ENCODE measurements at places on chromosomes 5 and 9.
A peak's percentile ranks its signal among the peaks of the same experiment; 100 is the strongest.

DNA sequence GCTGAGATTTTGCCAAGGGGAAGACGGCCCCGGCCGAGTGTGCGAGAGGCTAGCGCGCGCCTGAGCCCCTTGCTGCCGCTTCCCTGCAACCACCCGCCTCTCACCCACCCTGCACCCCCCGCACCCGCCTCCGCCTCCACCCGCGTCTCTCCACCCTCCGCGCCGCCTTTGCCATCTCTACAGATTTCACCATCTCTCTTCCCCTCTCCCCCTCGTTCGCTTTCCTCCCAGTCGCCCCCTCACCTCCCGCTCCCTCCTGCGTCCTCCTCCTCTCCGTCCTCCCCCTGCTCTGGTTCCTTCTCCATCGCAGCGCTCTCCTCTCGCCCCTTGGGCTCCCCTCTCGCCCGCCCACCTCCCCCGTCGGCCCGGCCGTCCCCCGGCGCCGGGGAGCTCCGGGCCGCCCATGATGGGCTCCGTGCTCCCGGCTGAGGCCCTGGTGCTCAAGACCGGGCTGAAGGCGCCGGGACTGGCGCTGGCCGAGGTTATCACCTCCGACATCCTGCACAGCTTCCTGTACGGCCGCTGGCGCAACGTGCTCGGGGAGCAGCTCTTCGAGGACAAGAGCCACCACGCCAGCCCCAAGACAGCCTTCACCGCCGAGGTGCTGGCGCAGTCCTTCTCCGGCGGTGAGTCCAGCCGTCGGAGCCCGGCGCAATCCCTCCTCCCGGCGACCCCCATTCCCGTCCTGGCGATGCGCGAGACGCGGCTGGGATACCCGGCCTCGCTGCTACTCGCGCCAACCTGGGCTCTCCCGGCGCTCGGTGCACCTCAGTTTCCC lies at the start of gene PRDM12:
PRDM12 (plus strand) TSS at position 344 of the 778 bp plus-strand sequence; CDS start at position 404, 60 bp downstream.
- DNase-seq, result no peak

DNA sequence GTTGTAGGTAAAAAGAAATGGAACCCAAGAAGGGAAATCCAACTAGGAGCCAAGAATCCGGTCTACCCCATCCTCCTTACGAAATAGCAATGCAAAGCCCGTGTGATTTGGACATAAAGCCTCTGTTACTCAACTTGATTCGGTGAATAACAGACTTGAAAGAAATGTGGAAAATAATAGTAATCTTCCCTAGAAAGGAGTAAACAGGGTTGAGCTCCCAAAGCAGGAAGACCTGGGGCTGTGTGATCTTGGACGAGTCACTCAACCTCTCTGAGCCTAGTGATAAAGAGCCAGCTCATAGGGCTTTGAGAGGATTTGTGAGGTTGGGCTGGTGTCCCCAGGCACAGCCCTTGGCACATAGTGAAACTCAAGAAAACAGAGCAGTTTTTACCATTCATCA lies 42.7 kb upstream of the IL17B start:
- no peak for DNase-seq

- DNase-seq, result no peak
These were observed 84.5 kb downstream of the FBXL7 start for GRCh38 chr5:15584528-15584927.

GRCh38 chr5:125476901-125477585 lies 730.6 kb upstream of the ZNF608 start:
- peak; percentile 46 for DNase-seq

- DNase-seq, result peak; percentile 50
These were observed 29.6 kb upstream of the ZNF782 start for GRCh38 chr9:96883922-96884321.

DNA sequence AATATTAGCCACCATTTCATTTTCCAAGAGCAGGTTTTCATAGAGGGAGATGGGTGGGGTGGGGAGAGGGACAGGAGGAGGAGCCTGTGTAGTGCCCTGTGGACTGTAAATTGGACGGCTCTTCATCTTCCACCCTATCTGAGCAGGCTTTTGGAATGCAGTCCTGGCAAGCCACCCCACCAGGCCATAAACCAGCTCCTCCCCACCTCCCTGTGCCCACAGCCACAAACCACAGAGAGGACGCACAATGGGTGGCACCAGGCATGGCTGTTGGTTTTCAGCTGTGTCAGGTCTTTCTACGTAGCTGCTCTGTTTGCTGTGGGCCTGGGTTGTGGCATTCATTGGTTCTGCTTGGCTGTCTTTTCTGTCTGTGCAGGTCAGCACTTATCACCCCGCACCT lies 58.0 kb downstream of the PLAC8L1 start:
- DNase-seq, result peak; percentile 15

DNA sequence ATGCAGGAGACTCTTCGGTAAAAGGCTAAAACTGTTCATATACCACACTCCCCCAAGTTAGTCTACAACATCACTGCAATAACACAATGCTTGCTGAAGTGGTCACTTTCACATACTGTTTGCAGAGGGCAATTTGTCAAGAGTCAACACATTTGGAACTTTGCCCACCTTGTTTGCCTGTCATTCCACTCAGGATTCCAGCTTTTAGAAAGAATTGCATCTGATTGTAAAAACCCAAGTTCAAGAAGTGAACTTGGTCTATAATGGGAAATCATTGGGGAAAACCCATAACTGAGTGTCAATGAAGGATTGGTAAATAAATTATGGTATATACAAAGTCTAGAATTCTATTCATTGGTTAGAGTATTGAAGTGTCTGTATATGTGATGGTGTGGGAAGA lies 120.5 kb downstream of the GADD45G start:
- no peak for DNase-seq

DNA sequence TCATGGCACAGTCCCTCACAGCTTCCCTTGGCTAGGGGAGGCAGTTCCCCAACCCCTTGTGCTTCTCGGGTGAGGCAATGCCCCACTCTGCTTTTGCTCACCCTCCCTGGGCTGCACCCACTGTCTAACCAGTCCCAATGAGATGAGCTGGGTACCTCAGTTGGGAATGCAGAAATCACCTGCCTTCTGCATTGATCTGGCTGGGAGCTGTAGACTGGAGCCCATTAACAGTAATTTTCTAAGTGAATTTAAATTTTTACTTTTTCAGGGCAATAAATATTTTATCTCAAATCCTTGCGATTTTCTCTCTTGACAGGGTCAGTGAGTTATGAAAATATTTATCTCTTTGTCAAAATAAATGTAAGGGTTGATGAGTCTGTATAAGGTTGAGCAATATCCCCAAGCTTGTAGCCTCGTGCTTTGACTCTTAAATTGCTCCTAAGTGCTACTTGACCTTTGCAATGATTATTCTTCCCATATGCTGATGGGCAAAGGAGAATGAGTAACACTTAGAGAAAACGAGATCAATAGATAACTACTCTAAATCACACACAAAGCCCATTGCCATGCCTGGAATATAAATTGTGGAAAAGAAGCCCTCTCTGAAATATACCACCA lies 82.1 kb upstream of the MOCS2 start:
- no peak for DNase-seq

DNA sequence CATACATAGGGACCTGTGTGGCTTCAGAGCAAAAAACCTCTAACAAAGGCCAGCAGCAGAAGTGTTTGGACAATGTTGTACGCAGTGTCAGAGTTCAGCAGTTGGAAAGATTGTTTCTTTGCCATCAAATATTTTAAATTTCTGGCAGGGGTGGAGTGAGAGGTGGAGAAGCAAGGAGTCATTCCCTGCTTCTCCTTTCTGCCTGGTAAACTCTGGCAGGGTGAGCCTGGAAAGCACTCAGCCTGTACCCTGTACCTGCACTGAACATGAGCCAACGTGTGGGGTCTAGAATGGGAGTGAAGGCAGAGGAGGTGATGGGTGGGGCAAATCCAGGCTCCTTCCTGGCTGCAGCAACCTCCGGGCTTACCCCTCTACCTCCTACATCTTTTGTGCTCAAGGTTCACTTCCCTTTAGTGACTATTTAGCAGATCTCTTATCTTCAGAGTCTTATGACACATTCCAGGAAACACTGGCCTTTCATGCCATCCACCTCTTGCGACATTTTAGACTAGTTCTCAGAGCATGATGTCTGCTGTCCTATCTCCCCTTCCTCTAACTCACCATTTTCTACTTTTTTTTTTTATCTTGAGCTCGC lies 445.0 kb upstream of the PIK3R1 start:
- no peak for DNase-seq

Measured in LHCN-M2 (cell line).